ENCODE measurements at places on chromosomes 3 and 15.
A peak's percentile ranks its signal among the peaks of the same experiment; 100 is the strongest.

DNA sequence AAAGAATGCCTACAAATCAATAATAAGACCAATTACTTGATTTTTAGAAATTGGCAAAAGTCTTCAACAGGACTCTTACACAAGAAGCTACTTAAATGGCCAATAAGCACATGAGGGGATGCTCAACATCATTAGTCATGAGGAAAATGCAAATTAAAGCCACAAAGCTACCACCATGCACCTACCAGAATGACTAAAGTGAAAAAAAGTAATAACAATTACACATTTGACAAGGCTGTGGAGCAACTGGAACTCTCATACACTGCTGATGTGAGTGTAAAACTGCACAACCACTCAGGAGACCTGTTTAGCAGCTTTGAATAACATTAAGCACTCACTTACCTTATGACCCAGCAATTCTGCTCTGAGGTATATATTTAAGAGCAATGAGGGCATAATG, 68.4 kb downstream of the PPCDC start:
- DNase-seq = no peak

DNA sequence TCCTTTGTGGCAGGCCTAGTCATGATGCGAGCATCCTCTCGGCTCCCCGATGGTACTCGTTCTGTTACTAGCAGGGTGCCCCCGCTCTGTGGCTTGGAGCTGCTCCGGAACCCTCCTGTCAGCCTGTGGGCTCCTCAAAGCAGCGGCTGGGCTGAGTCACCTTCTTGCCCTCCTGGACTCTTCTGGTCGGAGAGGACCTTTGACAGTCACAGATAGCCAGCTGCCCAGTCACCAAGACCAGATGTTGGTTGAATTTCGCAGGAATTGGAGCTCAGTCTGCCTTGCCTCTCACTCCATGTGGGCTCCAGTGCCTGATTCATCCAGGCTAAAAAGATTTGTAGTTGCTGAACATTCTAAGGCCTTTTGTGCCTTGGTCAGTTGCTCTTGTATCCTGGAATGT, 94.5 kb downstream of the CHCHD6 start:
- DNase-seq = no peak

DNA sequence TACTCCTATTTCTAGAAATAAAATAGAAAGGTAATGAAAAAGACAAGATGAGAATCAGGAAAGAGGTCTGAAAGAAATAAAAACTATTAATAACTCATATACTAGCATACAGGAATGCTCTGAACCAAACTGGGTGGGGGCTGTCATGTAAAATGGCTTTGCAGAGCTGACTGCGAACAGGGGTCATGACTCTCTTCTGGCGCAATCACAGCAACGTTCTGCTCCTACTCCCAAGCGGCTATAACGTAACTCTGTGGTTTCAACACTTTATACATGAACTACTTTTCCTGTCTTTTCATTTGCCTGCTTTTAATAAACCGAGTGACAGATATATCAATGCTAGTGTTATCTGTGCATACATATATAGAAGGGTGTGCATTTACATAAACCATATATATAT, 116.7 kb downstream of the DLG1 start:
- DNase-seq = peak; percentile 52

DNA sequence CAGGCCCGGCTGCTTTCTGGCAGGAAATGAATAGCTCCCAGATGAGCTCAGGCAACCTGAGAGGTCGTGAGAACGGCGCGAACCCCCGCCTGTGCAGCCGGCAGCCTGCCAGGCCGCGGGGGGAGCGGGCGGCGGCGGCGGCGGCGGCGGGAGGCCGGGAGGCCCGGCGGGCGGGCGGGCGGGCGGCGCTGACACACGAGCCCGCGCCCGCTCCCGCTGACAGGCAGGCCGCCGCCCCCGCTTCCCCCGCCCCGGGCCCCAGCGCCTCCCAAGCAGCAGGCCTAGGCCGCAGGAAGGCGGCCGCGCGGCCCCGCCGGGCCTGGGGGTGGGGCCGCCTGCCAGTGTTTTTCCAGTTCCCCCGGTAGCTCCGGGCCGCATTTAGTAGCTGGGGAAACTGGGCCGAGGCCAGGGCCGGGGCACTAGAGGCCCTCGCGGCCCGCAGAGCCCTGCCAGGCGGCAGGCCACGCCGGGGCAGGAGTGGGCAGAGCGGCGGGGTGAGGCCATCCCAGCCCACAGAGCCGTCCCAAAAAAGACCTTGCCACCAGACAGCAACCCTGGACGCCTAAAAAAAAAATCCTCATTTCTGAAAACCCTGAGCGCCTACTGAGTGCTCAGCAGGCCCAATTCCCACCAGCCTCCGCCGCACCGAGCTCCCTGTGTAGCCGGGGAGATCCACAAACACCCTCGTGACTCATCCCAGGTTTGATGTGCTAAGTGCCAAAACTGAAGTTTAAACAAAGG, 5.6 kb downstream of the HES1 start:
- DNase-seq = peak; percentile 88

- no peak for DNase-seq
Measured at GRCh38 chr3:30319713-30320112, 286.7 kb upstream of the TGFBR2 start.

- no peak for DNase-seq
Measured at GRCh38 chr15:68487087-68487843, 55.3 kb upstream of the ITGA11 start.

Measured in fibroblast of skin of left quadriceps (primary cell).